ENCODE measurements at places on chromosomes 1 and 21. TPM values are rescaled to one million over a fixed set of nuclear protein-coding genes. Genes with fewer than 3 reads are reported as not detected.

The CELA2A gene
- total RNA-seq, result not detected

The NR5A2 gene
- 1.7 TPM for total RNA-seq

The SLC6A17 gene
- not detected for total RNA-seq

DNA sequence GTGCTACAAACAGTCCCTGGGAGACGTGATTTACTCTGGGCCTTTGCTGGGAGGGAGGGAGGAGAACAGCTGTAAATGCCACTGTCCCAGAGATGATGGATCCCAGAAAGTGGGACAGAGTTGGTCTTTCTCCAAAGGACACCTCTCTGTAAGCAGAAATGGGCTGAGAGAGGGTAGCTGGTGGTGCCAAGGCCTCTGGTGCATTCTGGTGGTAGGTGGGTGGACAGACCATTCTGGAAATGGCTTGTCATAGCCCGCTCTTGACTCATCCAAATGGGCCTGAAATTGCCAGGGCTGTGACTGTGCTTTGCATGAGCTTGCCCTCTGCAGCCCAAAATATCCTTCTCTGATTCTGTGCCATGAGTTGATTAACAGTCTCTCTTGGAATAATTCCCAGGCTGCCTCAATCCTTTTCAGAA is 36.1 kb downstream of the CCDC185 start:
- DNase-seq, result peak; percentile 30

- no peak for DNase-seq
These were observed 98.6 kb upstream of the EDN2 start for GRCh38 chr1:41582851-41583657.

GRCh38 chr21:28971171-28971570 is 21.5 kb downstream of the LTN1 start:
- no peak for DNase-seq

DNA sequence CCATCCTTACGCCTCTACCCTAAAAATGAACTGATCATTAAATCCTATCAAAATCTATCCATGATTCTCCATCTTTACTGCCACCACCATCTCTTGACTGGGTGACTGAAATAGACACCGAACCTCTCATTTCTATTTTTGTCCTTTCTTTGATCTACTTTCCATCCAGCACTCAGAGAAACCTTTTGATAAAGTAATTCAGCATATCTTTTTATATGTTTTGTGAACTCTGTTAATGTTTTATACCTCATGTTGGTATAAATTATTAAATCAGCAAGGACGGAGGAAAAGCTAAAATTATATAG is 13.0 kb downstream of the PCNX2 start:
- no peak for DNase-seq

GRCh38 chr1:85048296-85049064 is at the start of gene MCOLN3:
TSS of gene MCOLN3 (minus strand) at chr1:85048500. CDS start at chr1:85045360, 3,140 bp downstream.
- DNase-seq, result peak; percentile 43

GRCh38 chr1:247316590-247317197 is 15.0 kb downstream of the ZNF496 start:
- DNase-seq, result no peak

GRCh38 chr1:25562928-25563283 is 19.5 kb downstream of the LDLRAP1 start:
- no peak for DNase-seq

The TRIM62 gene
- total RNA-seq, result 2.4 TPM

The RIPPLY3 gene
- total RNA-seq, result not detected

The MAP3K6 gene
- total RNA-seq, result 64.2 TPM

DNA sequence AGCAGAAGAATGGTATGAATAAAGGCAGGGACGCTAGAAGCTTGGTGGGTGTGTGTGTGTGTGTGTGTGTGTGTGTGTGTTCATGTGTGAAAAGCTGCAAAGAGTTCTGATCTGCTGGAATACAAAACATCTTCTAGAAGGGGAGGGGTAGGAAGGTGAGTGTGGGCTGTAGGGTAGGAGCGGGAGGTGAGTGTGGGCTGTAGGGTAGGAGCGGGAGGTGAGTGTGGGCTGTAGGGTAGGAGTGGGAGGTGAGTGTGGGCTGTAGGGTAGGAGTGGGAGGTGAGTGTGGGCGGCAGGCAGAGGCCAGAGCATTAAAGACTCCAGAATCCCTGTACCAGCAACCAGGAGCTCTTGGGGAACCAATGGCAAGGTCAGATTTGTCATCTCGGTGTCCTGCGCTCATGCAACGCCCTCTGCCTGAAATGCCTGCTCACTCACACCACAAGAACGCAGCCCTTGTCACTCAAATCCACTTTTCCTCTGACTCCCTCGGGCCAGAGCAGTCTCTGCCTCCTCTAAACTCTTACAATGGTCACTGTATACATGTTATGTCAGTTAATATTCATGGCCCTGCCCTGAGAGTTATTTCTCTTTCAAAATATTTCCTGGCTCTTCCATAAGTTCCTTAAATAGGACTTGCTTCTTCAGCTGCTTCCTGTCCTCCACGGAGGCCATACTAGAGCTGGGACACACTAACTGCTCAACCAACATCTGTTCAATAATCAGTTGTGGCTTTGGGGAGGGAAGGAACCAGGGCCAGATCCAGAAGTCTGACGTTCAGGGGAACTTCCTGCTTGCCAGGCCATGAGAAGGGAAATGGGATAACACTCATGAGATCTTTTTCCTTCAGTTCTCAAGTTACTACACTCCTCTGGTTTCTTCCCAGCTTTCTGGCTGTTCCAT is 53.6 kb upstream of the ZNF644 start:
- no peak for DNase-seq

- no peak for DNase-seq
These were observed 24.2 kb downstream of the PTPRU start for GRCh38 chr1:29260531-29260930.

DNA sequence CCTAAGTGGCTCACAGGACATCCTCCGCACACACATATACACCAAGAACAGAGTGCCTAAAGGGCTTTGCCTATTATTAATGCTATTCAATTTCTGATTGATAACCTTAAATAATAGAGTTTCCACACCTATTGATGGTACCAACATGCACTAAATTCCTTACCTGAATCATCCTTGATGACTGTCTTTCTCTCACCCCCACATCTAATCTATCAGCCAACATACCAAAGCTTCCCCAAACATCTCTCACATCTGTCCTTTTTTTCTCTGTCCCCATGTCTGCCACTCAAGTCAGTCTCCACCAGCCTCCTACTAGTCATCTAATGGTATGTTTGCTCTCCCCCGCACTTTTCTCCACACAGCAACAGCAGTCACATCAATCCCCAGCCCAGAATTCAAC is 174.4 kb downstream of the DSCAM start:
- DNase-seq, result no peak

- no peak for DNase-seq
These were observed 93.7 kb downstream of the NTMT2 start for GRCh38 chr1:170239445-170239844.

The AIM2 gene
- 0.76 TPM for total RNA-seq

GRCh38 chr1:205199931-205200299 is 11.6 kb downstream of the DSTYK start:
- no peak for DNase-seq

The CFAP141 gene
- not detected for total RNA-seq

The LCE1C gene
- not detected for total RNA-seq

The F5 gene
- total RNA-seq, result 17.8 TPM

- no peak for DNase-seq
These were observed 53.9 kb downstream of the OPTC start for GRCh38 chr1:203547771-203548421.

The IL10 gene
- total RNA-seq, result 5.1 TPM

- no peak for DNase-seq
These were observed 17.7 kb downstream of the NEXN start for GRCh38 chr1:77906019-77906545.

- DNase-seq, result no peak
These were observed 19.2 kb upstream of the PKP1 start for GRCh38 chr1:201264072-201264471.

The KRTAP8-1 gene
- total RNA-seq, result not detected

The CRYBG2 gene
- not detected for total RNA-seq

- DNase-seq, result peak; percentile 94
These were observed 2.7 kb upstream of the SDC3 start for GRCh38 chr1:30911059-30911954.

DNA sequence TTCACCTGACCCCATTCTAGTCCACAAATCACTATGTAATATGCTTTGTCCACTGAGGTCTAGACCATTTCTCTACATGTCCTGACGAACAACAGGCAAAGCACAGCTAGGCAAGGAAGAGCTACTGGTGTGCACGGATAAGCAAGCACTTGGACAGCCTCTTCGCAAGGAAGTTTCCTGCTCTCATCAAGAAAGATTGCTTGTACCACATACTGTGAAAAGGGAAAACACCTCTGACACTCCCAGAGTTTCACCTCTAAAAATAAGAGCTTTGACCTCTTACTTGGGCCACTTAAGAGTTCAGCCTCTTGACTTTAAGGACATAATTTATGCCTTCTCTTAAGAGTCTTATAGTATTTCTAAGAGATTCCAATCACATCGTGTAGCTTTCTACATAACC is 36.0 kb upstream of the LPAR3 start:
- no peak for DNase-seq

DNA sequence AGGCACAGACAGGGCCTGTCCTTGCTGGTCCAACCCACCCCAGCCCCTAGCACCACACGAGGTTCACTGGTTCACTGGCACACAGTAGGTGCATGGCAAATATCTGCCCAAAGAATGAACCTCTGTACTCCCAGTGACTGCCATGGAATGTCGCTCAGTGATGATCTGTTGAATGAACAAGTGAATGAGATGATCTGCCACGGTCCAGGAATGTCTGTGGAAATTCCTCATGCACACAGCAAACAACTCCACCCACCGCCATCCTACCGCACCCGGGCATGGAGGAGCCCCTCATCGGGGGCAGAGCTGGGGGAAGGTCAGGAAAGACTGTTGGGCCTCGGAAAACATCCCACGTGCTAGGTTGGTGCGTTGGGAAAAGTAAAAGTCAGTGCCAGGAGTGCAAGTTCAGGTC is 1.7 kb downstream of the HSPG2 start:
- DNase-seq, result no peak

GRCh38 chr1:55046871-55047270 is 7.5 kb downstream of the PCSK9 start:
- DNase-seq, result no peak

DNA sequence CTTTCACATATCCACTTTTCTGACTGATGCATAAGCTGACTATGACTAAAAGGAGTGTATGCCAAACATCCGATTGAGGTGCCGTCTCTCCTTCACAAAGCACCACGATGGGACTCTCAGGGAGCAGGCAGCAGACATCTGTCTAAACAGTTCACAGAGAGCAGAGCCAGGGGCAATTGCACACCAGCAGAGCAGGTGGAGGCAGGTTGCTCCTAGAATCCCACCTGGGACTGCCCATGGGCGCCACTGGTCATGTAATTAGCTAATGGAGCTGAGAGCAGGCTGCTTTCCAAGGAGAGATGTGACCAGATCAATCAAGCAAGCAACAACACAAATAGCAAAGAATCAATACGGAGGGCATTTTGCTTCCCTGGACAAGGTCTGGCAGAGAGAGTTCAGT is 30.5 kb upstream of the COA6 start:
- no peak for DNase-seq

DNA sequence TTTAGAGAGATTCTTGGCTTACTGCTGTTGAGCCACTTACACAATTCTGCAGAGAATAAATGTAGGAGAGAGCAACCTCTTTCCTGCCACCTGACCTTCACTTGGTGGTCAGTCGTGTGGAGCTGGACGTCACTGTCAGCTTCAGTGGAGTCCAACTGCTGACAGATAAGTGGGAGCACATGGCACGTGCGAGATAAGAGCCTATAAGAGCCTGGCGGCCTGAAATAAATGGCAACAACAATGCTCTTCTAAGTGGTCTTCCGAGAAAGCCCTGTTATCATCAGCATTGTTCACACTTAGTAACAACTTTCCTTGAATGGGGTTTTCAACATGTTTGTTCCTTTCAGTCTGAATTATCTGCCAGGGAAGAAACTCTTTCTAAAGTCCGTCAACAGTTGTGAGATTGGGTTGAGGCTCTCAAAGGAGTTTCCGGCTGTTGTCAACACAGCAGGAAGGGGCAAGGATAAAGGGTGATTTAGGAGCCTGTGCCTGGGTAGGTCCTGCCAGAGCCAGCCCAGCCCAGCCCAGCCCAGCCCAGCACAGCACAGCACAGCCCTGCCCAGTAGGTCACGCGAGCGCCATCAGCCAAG is 57.2 kb upstream of the RUNX1 start:
- DNase-seq, result peak; percentile 65

DNA sequence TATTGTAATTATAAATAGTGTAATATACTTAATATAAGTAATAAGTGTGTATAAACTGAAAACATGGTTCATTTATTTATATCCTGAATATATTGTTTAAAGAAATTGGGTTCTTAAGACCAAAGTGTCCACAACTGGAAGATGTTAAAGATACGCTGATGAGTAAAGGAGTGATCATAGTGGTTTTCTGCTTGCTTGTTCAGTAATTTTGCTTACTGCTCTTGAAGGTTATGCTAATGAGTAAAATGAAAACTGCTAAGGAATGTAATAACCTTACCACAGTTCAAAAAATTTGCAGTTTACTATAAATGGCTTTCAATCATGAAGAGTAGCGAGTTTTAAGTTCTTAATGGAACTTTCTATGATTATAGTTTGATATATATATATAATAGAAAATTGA is 22.0 kb downstream of the DONSON start:
- DNase-seq, result no peak
